ENCODE measurements at places on chromosomes 3 and 15.

GRCh38 chr3:197305854-197306253 lies 7.4 kb upstream of the DLG1 start:
- DNase-seq, result no peak

- no peak for DNase-seq
These were observed 231.4 kb downstream of the CDIN1 start for GRCh38 chr15:36810656-36811449.

- no peak for DNase-seq
These were observed 229.8 kb downstream of the LRTM1 start for GRCh38 chr3:54698054-54698453.

DNA sequence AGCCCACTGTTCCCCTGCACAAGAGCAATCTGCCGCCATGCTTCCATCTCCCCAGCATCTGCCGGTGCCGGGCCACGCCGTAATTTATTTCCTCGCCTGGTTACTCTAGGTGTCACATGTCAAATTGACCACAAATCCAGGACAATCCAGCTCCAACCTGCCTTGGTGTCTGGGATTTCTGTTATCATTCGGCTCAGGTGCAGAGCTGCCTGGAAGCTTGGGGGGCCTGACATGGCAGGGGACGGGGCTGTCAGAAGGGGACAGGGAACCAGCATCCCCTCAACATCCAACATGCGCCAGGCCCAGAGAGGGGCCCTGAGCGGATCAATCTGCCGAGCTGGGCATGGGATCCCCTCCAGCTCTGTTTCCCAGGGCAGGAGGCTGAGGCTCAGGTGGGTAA lies 47.9 kb downstream of the HMCES start:
- DNase-seq, result no peak

DNA sequence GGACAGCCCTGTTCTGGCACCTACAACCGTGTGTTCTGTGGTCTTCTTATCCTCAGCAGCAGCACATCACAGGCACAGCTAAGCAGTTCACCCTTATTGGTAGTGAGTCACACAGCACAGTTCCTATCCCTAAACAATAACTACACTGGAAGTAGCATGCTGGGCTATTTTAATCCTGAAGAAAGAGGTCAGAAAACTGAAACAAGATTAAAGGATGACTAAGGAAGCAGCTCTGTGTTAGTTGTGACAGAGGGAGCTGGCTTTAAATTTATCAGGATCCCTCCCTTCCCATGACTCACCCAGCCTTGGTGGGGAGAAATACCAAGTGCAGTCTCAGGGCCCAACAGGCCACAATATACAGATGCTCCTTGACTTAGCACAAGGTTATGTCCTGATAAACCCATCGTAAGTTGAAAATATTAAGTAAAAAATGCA lies 144.3 kb downstream of the ERC2 start:
- DNase-seq, result peak; percentile 80
